ENCODE measurements at places on chromosomes 16 and 17.

- DNase-seq: no peak
Measured at GRCh38 chr17:49928126-49928800, 40.7 kb upstream of the DLX4 start.

DNA sequence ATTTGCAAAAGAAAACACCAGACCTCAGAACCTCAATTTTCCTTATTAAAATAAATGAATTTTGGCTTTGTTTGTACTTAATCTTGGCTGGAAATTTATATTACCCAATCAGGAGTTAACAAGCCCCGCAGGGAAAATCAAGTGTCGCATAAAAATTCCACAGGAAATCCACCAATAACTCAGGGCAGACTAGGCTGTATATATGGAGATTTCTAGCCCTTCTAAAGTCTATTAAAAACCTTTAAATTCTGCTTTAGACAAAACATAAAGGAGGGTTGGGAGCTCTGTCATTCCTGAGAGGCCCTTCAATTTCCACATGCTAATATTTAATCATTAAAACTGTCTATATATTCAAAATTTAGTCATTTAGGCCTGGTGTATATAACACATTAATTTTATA lies 434.7 kb downstream of the CDH11 start:
- DNase-seq: no peak

- DNase-seq: no peak
Measured at GRCh38 chr16:14364386-14365199, 265.5 kb downstream of the PARN start.

DNA sequence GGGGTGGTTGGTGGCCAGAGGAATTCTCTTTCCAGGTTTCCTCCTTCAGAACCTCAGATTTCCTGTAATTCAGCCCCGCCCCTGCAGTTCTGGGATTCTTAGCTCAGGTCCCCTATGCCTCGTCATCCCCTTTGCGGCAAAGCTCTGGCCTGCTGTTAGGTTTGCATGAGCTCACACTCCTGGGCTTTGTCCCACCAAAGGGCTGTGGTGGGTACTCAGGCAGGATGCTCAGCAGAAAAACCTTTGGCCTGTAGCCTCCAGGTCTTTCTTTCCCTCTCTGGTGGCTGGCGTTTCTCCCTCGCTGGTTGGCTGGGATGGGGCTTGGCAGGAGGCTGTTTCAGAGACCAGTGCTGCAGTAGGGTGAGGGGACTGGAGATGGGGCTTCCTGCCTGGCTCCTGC lies 9.6 kb upstream of the PLEKHG4 start:
- no peak for DNase-seq

DNA sequence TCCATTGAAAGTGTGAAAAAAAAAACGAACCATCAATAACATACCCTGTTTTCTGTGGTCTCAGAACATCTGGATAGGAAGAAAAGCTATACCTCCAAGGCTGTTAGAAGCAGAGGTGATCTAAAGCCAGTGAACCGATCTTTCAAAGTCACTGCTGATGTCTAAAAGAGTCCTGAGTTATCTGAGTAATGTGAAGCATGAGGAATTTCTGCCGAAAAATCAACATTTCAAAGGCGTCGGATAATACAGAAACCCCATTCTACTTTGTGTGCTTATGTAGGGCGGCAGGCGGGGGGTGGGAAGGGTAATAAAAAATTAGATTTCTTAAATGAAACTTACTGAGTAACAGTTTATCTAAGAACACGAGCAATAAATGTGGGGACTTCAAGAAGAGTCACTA lies 3.9 kb downstream of the XYLT1 start:
- no peak for DNase-seq

GRCh38 chr16:4667203-4667963 lies 26.0 kb upstream of the NUDT16L1 start:
- DNase-seq: no peak
